ENCODE measurements at places on chromosomes 3 and 15.
A peak's percentile ranks its signal among the peaks of the same experiment; 100 is the strongest.

GRCh38 chr3:129694228-129694627, 87.8 kb upstream of the PLXND1 start:
- no peak for DNase-seq

- no peak for DNase-seq
Measured at GRCh38 chr3:139839014-139839413, 96.0 kb upstream of the CLSTN2 start.

DNA sequence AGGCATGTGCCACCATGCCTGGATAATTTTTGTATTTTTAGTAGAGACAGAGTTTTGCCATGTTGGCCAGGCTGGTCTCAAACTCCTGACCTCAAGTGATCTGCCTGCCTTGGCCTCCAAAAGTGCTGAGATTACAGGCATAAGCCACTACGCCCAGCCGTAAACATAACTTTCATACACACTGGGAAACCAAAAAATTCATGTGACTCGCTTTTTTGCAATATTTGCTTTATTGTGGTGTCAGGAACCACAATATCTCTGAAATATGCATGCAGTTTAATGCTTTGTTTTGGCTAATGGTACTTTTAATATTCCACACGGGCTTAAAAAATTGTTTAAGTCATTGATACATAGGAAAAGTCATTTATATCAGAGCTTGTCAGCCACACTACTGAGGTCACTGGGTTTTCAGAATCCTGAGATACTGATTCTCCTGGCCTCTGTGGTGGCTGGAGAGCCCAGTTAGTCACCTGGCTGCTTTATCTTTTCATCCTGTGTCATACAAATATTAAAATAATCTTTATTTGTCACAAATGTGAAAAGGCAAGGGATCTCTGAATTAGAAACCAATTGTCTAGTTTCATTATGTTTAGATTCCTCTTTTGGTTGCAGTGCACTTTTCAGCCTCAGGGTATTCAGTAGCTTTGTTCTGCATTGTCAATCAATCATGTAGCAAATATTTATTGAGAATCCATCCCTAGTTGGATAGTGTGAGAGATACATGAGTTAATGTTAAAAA, 10.0 kb downstream of the TMEM62 start:
- DNase-seq = no peak

- no peak for DNase-seq
Measured at GRCh38 chr3:156071031-156071430, 49.3 kb upstream of the KCNAB1 start.

- no peak for DNase-seq
Measured at GRCh38 chr3:158085931-158086330, 20.3 kb downstream of the SHOX2 start.

GRCh38 chr3:113436809-113437208, 4.5 kb downstream of the CFAP44 start:
- DNase-seq = no peak

GRCh38 chr3:90055666-90056065, 948.2 kb downstream of the EPHA3 start:
- no peak for DNase-seq

DNA sequence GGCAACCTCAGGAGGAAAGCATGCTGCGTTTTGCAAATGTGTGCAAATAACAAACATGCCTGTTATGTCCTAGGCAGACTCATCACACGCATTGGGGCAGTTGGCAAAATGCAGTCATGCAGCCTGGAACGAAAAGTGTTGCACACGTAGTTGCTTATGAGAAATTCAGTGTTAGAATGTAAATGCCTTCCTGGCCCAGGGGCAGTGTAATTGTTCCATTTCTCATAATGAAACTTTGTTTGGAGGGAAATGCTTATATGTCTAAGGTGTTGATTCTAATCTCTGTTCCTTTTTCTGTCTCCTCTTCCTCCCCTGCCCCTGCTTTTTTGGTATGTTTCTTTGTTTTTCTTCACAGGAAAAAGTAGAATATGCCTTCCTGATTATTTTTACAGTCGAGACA, 156.0 kb downstream of the CACNA1D start:
- peak; percentile 24 for DNase-seq

GRCh38 chr3:126487151-126487771, 11.6 kb upstream of the ZXDC start:
- DNase-seq = peak; percentile 26

DNA sequence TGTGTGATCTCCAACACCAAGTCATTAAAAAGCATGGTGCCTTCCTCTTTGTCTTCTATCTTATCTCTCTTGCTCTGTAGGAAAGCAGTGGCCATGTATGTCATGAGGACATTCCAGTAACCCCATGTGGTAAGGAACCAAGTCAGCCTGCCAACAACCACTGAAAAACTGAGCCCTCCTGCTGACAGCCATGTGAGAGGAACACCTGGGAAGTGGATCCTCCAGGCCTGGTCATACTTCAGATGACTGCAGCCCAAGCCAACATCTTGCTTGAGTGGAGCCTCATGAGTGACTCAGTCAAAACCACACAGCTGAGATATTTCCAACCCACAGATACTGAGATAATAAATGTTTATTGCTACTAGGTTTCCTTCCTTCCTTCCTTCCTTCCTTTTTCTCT, 597.3 kb downstream of the ZIC1 start:
- DNase-seq = no peak

DNA sequence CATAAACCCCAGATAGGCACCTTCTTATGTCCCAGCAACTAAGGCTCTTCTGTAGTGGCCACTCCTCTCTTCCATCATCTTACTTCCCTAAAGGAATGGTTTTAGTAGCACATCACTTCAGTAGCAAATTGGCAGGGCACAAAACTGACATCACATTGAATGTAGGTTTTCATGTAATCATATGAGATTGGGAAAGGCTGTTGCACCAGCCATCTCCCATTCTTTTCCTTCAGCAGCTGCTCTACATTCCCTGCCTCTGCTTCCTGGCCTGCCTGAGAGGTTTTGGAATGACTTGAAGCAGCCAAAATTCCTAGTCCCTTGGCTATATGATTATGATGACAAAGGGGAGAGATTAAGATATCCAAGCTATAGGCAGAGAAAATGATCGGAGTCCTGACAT, 36.5 kb downstream of the NSUN3 start:
- DNase-seq = no peak

GRCh38 chr15:101233651-101234280, 18.1 kb downstream of the CHSY1 start:
- DNase-seq = no peak

- DNase-seq = no peak
Measured at GRCh38 chr3:159866201-159866746, 122.4 kb upstream of the IL12A start.

DNA sequence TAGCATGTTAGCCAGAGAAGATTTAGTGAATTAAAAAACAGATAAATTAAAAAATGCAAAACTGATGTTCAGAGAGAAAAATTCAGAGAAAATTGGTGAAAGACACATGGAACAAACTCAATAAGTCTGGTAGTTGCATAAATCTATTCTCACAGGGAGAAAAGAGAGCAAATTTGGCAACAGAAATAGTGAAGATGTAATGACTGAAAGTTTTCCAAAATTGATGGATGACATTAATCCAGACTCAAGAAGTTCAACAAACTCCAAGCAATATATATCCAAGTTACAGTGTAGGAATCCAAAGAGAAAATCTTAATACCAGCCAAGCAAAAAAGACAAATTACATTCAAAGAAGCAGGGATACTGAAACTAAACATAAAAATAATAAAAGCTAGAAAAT, 302.7 kb upstream of the ARPP21 start:
- DNase-seq = no peak

DNA sequence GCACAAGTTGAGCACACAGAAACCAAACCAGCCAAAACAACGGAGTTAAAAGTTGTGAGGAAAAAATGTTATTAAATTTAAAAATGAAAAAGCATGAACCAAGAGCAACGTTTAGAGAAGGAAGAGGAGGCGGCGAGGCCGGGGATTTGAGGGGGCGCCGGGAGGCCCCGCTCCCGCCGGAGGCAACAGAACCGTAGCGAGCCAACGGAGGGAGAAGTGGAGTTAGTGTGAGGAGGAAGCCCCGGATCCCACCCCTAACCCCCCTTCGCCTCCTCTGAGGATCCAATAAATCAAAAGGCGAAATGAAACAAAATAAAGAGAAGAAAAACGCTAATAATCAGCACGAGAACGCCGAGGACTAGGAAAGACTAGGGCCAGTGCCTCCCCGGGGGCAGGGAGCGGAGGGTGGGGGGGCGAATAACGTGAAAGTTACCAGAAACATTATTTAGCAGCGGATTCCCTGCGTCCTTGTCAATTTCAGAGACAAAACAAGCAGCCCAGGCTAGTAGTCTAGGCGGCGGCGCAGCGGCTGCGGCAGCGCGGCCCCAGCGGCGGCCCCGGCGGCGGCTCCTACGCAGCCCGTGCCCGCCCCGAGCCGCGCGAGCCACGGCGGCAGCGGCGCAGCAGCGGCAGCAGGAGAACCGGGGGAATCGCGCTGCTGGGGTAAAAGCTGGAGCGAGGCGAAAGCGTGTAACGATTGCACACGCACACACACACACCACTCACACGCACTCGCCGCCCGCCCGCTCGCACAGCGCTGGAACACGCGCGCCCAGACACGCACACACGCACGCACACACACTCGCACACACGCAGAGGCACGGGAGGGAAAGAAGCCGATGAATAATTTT, 1.7 kb downstream of the MEIS2 start:
- peak; percentile 52 for DNase-seq

- DNase-seq = no peak
Measured at GRCh38 chr3:154464440-154465190, 34.6 kb upstream of the GPR149 start.

GRCh38 chr15:58931987-58932588, 1.4 kb downstream of the SLTM start:
- DNase-seq = no peak

DNA sequence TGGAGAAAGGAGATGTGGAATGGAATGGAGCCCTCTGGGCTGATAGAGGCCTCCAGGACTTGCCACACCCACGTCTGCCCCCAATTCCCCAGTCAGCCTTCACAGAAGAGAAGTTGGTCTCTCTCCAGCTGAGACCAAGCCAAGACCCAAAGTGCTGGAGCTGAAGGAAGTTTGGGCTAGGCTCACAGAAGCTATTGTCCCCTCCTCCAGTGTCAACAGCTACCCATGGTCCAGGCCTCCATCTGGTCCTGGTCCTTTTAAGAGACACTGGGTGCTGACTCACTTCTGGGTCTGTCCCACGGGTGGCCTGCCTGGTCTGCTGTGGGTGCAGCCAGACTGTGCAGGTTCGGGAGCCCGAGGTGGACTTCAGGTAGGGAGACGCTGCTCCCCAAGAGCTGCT, 179.8 kb downstream of the APBA2 start:
- DNase-seq = no peak

DNA sequence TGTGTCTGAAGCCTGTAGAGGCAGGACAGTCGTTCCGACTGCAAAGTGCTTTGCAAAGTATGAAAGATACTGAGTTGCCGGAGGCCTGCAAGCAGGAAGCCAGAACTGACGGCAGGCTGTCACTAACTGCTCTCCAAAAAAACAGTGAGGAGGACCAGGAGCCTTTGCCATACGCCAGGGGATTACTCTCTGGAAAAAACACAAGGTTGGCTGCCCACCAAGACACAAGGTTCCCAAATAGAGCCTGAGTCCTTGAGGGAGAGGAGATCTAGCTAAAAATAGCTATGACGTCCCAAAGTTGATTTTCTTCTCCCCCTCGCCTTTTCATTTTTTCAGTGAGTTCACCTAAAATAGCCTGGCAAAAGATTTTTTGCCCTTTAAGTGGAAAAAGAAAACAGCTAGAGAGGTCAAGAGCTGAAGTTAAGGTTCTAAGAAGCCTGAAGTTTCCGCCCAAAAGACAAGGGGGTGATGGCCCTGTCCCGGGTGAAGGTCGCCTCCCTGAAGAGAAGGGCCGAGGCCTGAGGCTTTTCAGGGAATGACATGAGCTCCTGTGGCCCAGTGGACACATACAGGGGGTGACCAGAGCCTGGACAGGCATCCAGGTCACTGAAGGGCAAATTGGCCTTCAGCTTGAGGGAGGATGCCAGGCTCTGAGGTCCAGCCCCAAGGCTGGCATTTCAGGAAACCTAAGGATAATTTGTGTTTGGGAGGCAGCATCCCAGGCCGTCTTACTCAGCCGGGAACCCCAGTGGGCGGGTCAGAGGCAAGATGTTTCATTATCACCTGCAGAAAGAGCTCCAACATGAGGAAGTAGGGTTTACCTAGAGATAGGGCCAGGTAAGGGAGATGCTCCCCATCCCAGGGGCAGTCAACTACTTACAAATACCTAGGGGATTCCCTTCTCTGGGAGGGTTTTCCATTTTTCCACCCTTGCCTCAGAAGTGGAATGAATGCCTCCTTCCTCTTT, 44.9 kb upstream of the DGKG start:
- no peak for DNase-seq

- DNase-seq = peak; percentile 37
Measured at GRCh38 chr3:129230311-129231019, 18.9 kb upstream of the COPG1 start.

DNA sequence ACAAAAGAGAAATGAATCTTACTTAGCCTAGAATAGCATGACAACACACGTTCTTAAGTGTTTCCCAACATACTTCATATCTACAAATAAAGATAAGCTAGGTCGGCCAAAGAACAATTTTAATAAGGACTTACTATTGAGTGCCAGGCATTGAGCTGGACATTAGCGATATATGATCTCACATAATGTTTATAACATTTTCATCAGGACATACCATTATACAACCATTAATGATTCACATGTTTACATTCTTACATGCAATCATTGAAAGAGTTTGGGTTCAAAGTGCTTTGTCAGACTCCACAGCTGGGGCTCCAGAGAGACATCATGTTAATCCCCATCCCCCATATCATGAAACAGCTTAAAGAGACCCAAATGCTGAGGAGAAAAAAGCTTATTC, 189.0 kb downstream of the STT3B start:
- no peak for DNase-seq

GRCh38 chr3:67920311-67920710, 265.9 kb upstream of the SUCLG2 start:
- DNase-seq = no peak

DNA sequence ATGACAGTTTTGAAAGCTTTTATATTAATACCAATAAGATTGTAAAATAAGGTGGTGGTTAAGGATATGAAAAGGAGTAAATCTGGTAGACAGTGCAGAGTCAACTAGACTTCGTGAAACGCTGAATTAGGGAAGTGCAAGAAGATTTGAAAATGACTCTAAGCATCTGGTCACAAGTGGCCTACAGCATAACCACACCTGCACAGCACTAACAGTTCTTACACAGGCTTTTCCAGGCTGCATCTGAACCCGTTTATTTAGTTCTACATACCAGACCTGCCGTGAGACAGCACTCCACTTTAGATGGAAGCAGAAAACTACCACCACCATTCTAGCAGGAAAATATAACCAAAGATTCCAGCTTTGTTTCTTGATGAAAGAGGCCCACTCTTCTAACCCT, 1.9 kb downstream of the DMXL2 start:
- no peak for DNase-seq

- peak; percentile 53 for DNase-seq
Measured at GRCh38 chr3:133662278-133662651, 524 bp upstream of the TOPBP1 start.

GRCh38 chr15:92168066-92168683, 225.5 kb upstream of the ST8SIA2 start:
- no peak for DNase-seq

- no peak for DNase-seq
Measured at GRCh38 chr3:157713101-157713500, 209.9 kb upstream of the VEPH1 start.

All from activated T-cell treated with anti-CD3 and anti-CD28 coated beads, Interleukin-2, amount 50 U/mL, for 48 hours (primary cell).